SK-N-SH treated with all-trans-retinoic acid at 6 μM for 48 hours (cell line): ENCODE measurements at places on chromosomes 5 and 9.

DNA sequence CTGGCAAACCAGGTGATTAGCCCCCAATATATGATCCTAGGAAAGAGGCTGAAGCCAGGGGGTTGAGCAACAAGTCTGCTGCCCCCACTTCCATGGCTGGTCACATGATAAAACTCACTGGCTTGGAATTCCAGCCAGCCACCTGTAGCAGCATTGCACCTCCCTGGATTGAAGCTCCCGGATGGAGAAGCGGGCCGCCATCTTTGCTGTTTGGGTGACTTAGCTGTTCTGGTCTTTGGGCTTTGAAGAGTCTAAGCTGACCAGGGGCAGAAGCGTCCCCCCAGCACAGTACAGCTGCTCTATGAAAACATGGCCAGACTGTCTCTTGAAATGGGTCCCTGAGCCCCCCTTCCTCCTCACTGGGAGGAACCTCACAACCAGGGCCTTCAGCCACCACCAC is 610.2 kb downstream of the ANXA1 start:
- ATAC-seq: no peak

DNA sequence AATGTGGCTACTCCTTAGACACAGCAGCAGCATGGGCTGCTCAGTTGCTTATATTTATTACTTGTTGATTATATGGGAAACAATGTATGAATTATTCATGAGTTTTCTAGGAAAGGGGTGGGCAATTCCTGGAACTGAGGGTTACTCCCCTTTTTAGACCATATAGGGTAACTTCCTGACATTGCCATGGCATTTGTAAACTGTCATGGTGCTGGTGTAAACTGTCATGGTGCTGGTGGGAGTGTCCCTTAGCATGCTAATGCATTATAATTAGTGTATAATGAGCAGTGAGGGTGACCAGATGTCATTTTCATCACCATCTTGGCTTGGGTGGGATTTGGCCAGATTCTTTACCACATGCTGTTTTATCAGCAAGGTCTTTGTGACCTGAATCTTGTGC is 734.6 kb upstream of the PTPRD start:
- ATAC-seq: no peak

- ATAC-seq: peak; percentile 41; the same call in 2 of the 3 replicates
Measured at GRCh38 chr9:127598839-127599549, 13.1 kb upstream of the STXBP1 start.

- no peak for ATAC-seq
Measured at GRCh38 chr5:21693591-21693990, 1159.6 kb downstream of the CDH12 start.

- peak; percentile 45; the same call in 2 of the 3 replicates for ATAC-seq
Measured at GRCh38 chr5:106720367-106720766, 950.4 kb downstream of the EFNA5 start.

DNA sequence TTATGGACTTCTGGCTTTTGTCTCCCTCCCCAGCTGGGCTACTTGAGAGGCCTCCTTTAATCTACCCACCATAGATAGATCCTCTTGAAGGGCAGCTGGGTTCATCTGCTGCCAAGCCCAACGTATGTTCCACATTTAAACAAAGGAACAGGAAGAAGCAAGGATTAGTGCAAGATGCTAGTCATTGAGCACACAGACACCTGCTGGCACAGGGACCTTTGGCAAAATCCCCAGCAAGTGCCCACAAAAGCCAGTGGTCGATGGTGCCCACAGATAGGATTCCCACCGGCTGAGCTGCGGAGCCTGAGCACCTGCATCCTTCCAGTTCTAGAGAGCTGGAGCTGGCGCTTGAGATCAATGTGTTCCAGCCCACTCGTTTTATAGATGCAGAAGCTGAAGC is 57.7 kb upstream of the SHB start:
- no peak for ATAC-seq

DNA sequence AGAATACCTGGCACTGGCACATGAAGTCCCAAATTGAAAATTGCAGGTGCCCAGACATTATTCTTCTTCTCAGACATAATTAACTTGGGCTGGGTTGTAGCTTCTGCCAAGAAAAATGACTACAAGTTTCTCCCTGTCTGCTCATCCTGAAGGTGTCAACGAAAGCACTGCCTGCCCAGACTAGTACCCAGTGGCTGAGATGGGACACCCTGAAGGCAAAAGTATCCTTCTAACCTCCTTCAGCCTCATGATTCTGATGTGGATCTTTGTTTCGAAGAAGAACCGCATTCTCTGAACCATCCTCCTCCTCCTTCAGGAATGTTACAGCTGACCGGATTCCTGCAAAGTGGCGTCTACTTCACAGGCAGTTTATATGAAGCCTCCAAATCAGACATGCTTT is 161.1 kb upstream of the FST start:
- no peak for ATAC-seq
